ENCODE measurements at places on chromosomes 6 and 20.
A peak's percentile ranks its signal among the peaks of the same experiment; 100 is the strongest.

DNA sequence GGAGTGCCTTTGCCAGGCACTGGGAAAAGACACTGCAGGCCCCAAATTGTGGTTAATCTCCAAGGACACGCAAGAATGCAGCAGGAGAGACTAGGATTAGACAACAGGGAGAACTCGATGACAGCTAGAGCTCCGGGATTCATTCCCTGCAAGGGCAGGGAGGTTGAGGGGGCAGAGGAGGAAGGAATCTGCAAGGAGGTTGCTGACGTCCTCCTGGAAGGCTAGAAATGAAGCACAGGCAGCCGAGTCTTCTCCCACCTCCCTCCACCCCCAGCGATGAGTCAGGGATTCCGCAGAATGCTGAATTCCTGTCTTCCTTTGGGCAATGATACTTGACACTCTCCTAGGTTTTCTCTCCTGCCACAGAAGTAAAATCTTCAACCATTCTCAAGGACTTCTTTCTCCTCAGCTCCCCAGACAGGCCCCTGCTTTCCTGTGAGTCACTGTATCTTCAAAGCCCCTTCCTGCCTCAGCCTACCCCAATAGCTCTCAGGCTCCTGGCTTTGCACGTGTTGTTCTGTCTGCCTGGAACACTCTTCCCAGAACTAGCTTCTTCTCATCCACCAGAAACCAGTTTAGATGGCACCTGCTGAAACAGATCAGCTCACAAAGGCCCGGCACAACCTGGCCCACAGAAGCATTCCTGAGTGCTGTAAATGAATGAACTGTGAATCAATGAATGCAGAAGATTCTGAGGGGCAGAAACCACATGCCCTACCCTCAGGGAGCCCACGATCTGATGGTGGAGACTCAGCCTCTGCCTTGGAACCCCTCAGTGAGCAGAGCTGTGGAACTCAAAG is 85.6 kb downstream of the MRPL14 start:
- no peak for DNase-seq

DNA sequence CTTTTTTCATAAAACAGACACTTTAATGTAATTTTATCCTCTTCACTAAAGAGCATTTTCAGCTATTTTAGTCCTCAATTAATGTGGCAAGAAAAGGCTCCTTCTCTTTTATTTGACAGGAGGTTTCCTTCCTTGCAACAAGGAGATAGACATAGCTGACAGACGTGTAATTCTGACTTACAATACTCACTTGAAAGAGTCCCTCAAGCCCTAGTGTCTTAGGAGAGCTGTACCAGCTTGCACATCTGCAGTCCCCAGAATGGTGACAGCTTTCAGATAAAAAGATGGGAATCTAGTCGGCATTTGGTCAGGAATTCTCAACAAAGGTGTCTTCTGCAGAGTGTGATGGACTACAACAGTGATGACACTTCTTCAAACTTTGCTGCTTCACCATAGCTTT is 603.7 kb upstream of the PTCHD4 start:
- DNase-seq: no peak

DNA sequence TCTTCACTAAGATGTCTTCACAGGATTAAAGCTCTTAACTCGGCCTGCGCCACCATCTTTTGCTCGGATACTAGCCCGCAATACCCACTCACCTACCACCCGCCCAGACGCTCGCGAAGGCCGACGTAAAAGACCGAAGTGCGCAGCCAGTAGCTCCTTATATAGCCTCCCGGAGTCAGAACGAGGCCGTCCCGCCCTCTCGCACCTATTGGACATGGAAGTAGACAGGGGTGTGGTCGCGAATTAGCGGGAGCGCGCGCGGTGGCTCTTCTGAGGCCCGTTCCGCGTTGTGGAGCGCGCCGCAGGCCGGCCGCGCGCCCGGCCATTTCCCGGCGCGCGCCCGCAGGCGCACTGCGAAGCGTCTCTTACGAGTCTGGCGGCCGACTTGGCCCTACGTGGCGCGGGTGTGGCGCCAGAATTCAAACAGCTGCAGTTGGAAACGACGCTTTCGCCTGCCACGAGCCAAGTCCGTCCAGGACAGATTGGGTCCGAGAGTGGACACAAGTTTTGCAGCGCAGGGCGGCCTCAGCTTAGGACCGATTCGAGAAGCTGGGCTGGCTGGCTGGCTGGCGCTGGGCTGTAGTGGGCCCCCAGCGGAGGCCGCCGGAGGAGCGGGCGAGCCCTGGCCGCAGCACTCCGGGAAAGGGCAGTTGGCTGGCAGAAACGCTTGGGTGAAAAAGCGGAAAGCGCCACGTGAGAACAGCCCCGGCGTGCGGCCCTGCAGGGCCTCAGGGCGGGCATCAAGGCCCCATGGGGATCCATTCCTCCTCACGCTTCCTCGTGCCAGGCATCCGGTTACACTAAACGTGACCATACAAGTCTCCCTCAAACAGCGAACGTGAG is 36.1 kb upstream of the SYNCRIP start:
- DNase-seq: peak; percentile 94

- no peak for DNase-seq
Observed at GRCh38 chr6:79607000-79607399, 24.1 kb upstream of the SH3BGRL2 start.

DNA sequence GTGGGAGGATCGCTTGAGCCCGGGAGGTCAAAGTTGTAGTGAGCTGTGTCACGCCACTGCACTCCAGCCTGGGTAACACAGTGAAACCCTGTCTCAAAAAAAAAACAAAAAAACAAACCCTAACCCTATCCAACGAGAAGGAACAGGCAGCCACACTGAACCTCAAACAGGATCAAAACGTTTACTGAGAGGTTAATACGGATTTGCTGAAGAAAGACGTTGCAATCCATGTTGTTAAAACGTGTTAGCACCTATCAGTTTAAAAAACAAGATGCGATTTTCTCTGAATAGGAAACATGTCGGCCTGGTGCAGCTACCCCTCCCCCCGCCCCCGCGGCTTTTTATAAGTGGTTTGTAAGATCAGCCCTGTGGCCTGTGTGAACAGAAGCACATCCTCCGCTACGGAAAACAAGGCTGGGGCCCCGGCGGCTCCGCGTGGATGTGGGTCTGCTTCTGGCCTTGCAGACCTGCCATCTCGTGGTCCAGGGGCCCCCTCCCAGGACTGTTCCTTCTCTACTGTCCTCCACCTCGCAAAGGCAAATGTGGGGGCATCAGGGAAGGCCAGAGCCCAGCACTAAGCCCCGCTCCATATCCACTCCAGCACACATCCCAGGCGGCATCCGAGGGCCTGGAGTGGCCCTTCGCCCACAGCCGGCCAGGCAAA is 11.4 kb downstream of the SLC2A4RG start:
- DNase-seq: no peak

GRCh38 chr20:53940907-53941545 is 129.4 kb downstream of the BCAS1 start:
- no peak for DNase-seq

DNA sequence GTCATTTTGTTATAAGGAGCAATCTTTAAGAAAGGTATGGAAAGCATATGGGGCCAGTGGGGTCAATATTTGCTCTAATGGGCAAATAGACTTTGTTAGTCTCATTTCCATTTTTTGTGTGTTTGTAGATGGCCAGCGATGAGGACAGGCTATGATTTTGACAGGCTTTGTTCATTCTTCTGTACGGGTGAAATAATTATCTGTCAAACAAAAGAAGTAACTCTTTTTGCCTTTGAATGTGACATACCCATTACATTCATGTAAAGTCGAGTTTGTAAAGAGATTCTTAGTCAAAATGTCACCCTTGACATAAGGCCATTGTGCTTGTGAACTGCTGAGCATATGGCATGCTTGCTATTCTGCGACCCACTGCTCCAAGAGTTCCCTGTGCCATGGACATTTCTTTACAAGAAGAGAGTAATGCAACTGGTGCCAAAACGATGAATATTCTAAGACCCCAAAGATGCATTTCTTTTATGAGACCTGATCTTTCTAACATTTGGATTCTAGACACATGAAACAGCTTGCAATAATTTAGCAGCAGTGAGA is 38.2 kb upstream of the JAG1 start:
- DNase-seq: no peak

DNA sequence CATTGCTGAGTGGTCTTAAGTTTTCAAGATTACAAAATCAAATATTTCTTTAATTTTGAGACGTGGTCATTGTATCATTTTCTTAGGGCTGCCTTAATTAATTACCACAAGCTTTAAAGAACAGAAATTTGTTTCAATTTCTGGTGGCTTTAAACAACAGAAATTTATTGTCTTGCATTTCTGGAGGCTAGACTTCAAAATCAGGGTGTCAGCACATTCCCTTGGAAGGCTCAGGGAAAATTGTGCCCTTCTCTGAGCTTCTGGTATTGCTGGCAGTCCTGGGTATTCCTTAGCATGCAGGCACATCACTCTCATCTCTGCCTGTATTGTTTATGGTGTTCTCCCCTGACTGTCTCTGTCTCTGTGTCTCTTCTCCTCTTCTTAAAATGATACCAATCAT is 76.0 kb upstream of the PCSK2 start:
- DNase-seq: no peak

GRCh38 chr6:50681213-50681824 is 32.0 kb upstream of the TFAP2D start:
- no peak for DNase-seq

GRCh38 chr20:32062776-32063170 is 10.7 kb downstream of the HCK start:
- DNase-seq: no peak

Measured in NCI-H2081 treated with DMSO at 0.1 percent for 48 hours (cell line).